ENCODE measurements at places on chromosomes 1 and 21. TPM values are rescaled to one million over a fixed set of nuclear protein-coding genes. Genes with fewer than 3 reads are reported as not detected.

The CACNA1S gene
- not detected for total RNA-seq

The OR14K1 gene
- not detected for total RNA-seq

- DNase-seq = no peak
Observed at GRCh38 chr1:155128755-155129473, 1.2 kb downstream of the EFNA1 start.

DNA sequence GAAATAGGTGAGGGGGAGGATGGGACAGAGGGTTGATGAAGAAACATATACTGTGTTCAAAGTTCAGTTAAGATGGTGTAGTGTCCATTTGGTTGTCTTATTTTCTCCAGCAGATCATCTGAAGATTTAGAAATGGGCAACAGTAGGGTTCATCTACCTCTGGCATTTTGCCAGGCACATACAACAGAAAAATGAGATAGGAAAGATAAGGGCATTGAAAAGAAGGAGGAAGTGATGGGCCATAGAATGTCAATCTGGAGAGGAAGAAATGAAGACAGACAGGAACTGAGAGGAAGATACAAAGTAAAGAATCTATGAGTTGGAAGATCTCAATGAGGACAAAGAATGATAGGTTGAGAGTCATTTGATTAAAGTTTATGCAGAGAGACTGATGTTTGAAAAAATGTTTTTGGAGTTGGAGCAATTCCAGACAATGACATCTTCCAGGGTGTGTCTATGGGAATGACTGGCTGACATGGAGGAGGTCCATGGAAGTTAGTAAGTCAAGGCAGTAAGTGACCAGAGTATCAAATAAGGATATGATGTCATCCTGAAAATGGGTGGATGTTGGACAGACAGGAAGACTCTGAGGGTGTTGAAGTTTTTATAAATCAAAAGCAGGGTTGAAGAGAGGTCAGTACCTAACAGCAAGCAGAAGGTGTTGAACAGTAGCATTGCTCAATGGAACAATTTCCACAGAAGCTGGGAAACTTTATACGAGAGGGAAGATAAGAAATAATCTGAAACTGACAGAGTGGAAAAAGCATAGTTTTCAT lies 18.7 kb upstream of the CD55 start:
- no peak for DNase-seq

GRCh38 chr21:43644609-43645008 lies 14.7 kb downstream of the HSF2BP start:
- no peak for DNase-seq

- DNase-seq = no peak
Observed at GRCh38 chr1:215590779-215591491, 23.8 kb downstream of the KCTD3 start.

GRCh38 chr21:26946744-26947446 lies 20.0 kb downstream of the ADAMTS5 start:
- no peak for DNase-seq

All from activated CD8-positive, alpha-beta T cell treated with anti-CD3 and anti-CD28 coated beads, Interleukin-2, amount 10 ng/mL, durations not matched to agents 7 days and 5 days (primary cell).